Stimulated activated CD4-positive, alpha-beta T cell treated with anti-CD3 and anti-CD28 coated beads, Interleukin-4, amount 100 ng/mL, for 4 hours (primary cell): ENCODE measurements at places on chromosomes 1 and 21.

DNA sequence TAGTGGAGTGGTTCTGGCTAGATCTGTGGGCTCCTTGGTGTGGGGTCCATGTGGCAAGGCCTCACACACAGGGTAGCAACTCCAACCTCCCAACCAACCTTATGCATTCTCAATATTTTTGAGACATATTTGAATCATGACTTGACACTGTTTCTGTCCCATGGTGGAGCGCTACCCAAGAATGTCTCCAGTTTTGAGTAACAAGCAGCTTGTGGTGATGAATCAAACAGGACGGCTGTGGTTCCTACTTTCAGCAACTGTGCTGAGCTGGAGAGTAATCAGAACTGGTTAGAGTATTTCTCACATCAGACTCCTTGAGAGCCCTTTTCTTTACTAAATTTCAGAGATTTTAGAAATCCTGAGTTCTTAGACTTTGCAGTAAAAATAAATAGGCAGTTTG, 3.1 kb downstream of the LCE3D start:
- DNase-seq = no peak

- no peak for DNase-seq
Measured at GRCh38 chr1:9300573-9300972, 7.9 kb downstream of the SPSB1 start.

GRCh38 chr1:8552820-8553397, 235.0 kb downstream of the SLC45A1 start:
- no peak for DNase-seq

DNA sequence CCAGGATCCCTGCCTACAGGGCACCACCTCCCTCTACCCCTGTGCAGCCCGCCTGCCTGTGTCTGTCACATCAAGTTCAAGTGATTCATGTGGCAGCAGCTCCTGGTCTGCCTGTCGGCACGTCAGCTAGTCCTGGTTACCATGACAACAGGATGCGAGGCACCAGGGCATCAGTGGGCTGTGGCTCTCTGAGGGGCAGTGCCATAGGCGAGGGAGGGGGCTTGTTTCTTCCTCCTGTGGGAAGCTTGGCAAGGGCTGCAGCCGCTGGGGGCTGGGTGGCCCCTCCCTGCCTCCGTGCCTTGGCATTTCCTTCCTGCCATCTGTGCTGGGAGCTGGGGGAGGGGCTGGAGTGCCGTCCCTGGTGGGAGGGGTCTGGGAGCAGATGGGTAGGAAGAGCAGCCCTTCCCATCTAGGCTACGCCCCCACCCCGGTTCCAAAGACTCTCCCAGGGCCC, 43.1 kb downstream of the FOXO6 start:
- DNase-seq = no peak

GRCh38 chr1:14082331-14082730, 382.3 kb downstream of the PRDM2 start:
- no peak for DNase-seq

DNA sequence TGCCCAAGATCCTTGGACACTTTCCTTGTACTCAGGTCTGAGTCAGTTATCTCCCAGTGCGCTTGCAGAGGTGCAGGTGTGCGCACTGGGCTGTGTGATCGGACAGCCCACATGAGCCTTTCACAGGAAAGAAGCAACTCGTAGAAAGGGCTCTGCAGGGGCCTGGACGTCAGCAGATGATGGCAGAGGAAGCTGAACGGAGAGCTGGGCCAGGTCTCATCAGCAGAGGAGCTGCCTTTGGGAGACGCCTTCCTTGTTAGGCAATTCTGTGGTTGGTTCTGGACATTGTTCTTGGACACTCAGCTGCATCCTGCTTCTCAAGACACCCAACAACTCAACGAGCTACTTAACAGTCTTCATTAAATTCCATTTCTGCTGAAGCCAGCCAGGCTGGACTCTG, 7.5 kb upstream of the PROK1 start:
- no peak for DNase-seq

DNA sequence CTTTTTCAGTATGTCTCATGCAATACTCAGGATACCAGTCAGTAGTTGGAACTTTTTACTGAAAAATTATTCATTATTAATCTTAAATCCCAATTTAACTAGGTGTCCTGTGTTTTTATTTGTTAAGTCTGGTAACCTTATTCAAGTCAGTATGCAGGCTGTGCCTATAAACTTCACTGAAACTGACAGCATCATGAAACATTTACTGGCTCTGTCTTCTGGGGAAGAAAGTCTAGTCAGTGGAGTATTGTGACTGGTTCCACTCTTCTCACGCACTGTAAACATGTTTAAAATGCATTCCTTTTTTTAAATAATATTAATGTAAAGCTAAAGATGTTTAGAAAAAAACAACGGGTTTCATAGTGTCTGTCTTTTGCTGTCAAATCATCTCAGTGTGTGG, 739.7 kb downstream of the LTN1 start:
- no peak for DNase-seq

- DNase-seq = no peak
Measured at GRCh38 chr1:27009601-27010197, 3.0 kb downstream of the TENT5B start.

DNA sequence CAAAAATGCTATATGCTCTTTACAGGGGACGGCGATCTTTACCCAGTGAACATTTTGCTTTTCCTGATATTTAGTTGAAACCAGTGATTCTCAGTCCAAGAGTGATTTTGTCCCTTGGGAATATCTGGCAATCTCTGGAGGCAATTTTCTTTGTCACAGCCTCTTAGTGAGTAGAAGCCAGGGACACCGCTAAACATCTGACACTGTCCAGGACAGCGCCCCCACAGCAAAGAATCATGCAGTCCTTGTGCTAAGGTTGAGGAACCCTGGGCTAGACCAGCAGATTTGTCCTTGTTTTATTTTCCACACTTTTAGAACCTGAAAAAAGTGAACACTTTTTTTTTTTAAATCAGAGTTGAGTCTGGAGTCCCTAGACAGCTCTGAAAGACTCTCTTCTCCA, 13.1 kb downstream of the EVA1C start:
- DNase-seq = no peak

DNA sequence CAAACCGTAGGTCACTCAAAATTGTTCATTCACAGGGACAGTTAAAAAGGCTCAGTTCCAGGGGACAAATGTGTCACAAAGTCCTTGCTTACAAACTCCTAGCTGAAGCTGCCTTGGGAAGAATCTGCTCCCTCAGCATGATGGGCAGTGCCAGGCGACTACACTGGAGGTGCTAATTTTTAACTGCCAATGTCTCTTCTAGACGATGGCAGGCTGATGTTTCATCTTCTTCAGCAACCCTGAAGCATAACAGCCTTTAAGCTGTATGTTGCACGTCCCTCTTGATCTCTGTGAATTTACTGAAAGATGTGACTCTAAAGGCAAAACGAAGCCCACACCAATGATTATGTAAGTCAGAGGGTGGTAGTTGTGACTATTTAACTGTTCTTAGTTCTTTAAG, 11.3 kb downstream of the COA7 start:
- DNase-seq = no peak

GRCh38 chr1:99829269-99829668, 20.9 kb upstream of the AGL start:
- no peak for DNase-seq

DNA sequence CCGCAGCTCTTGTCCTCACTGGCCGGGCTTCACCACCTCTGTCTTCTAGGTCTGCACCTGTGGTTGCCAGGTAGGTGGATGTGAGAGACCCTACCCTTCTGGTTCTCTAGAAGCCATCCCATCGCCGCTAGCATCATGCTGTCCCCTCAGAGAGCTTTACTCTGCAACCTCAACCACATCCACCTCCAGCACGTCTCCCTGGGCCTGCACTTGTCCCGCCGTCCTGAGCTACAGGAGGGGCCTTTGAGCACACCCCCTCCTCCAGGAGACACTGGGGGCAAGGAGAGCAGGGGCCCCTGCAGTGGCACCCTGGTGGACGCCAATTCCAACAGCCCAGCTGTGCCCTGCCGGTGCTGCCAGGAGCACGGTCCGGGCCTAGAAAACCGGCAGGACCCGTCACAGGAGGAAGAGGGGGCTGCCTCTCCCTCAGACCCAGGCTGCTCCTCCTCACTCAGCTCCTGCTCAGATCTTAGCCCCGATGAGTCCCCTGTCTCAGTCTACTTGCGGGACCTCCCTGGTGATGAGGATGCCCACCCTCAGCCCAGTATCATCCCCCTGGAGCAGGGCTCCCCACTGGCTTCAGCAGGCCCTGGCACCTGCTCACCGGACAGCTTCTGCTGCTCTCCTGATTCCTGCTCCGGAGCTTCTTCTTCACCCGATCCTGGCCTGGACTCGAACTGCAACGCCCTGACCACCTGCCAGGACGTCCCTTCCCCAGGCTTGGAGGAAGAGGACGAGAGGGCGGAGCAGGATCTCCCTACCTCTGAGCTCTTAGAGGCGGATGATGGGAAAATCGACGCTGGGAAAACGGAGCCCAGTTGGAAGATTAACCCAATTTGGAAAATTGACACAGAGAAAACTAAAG, 1.2 kb downstream of the RUSC1 start:
- no peak for DNase-seq

GRCh38 chr21:34910396-34910795, 138.7 kb downstream of the RUNX1 start:
- DNase-seq = no peak

DNA sequence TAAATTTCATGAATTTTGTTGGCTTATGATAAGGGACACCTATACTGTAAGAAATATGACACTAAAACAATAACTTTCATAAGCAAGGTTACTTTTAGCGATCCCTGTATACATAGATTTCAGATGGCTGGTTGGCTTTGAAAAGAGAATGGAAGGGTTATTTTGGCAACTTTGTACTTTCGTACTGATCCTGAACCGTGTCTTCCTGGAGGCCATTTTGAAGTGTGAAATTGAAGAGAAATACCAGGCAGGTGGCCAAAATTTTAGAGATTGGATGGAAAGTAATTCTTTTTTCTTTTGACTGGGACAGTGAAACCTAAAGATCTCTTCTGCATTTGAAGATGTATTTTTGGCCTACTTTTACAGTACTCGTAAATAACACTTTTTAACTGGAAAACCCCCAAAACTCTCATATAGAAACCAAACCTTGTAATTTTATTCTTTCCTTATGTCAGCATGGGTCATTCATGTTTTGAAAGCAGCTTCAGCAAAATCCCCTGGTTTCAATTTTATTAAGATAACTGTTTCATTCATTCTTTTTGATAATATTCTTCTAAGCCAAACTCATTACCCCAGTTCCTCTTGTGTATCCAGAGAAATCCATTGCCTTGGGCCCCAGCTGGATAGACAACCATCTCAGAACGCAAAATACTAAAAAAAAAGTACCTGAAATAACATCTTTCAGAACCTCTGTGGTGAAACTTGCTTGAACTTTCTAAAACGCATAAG, 38.4 kb upstream of the ZNF281 start:
- DNase-seq = no peak

DNA sequence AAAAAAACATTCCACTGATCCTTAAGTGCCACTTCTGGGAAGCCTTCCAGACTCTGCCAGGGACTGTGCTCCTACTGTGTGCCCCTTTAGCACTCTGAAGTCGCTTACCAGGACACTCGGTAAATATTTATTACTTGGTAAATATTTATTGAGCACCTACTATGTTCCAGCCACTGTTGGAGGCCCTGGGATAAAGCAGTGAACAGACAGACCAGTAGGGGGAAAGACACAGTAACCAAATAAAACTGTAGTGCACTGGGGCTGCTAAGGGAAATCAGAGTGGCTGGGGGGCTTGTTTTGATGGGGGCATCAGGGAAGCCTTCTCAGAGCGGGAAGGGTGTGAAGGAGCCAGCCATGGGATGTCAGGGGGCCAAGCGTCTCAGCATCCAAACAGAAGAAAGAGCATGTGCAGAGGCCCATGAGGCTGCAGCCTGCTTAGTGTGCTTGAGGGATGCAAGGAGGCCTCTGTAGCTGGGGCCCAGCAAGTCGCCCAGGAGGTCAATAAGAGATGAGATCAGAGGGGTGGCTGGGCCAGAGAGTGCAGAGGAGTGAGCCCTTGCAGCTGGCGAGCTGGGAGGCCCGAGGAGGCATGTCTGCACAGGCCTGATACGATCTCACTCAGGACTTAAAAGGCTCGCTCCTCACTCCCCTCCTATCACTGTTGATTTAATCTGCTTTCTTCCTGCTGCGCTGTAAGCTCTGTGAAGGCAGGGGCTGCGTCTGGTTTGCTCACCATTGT, 28.6 kb downstream of the KAZN start:
- DNase-seq = no peak

DNA sequence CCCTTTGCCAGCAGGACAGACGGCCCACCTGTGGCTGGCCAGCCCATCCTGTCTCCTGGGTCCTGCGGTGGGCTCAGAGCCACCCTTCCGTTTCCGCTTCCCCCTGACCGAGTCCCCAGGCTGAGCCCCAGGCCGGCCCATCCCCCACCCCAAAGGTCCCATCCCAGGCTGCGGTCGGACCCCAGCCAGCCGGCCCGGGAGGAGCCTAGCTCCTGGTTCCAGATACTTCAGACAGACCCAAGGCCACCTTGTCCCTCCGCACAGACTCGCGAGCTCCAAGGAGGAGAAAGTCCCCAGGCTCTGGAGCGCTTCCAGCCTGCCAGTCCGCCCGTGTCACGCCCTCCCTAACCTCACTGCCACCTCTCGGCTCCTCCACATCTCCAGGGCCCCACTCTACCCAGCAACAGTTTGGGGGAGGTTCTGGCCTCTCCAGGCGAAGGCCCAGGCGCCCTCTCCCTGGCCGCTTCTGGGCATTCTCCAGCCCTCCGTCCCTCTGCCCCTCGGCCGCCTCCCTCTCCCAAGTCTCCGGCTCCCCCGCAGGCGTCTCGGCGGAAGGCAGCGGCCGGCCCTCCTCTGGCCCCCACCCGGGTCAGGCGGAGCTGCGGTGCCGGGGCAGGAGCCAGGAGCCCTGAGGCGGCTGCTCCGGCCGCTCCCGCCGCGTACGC, 835 bp downstream of the LRRN2 start:
- no peak for DNase-seq

- peak; percentile 9 for DNase-seq
Measured at GRCh38 chr1:239951511-239952140, 140.1 kb upstream of the FMN2 start.

- no peak for DNase-seq
Measured at GRCh38 chr1:8870616-8871538, 7.6 kb downstream of the ENO1 start.

DNA sequence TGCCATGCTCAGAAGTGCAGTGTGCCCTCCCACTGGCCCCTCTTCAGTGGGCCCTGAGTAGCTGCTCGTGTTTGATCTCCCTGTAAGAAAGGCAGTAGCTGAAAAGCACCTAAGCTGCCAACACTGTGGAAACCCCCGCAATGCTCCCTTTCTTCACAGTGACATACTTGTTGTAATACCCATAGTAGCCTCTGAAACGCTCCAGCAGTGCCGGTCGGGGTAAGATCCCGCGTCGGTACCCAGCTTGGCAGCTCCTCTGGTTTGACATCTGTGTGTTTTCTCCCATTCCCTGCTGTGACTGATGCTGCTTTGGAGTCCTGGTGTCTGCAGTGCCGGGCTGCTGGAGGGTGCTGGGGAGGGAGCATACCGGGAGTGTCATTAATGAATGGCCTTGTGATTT, 3.6 kb downstream of the CHAF1B start:
- DNase-seq = no peak
